Hippocampal formation (tissue), 2 donors: ENCODE measurements at places on chromosomes 2 and 18.

DNA sequence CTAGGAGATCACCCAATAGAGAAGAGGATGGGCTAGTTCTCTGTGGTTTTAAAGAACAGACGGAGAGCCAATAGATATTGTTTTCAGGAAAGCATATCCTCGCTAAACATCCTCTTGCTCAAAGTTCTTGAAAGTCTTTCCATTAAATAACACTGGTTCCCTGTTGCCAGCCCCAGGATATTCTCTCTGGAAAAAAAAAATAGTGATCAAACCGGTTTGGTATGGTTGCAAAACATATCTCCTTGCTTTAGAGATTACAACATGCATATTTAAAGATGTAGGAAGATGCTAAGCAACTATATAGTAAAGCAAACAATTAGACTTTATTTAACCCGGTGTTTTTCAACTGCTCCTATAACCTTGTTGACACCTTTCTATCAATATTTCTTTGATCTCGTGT is 211.4 kb downstream of the CMPK2 start:
- DNase-seq, result no peak

DNA sequence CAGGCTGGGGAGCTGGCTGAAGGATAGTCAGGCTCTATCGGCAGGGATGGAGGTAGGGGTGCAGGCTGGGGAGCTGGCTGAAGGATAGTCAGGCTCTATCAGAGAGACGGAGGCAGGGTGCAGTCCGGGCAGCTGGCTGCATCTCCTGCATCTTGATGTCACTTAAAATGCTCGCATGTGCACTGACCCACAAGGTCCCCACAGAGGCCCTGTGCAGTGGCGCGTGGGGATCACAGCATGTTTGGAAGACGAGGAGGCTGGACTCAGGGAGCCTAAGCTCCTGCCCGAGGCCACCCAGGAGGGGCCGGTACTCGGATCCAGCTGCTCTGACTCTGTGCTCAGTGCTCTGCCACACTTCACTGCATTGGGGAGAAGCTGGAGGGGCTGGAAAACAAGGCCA is 189.0 kb upstream of the HDAC4 start:
- DNase-seq, result no peak

GRCh38 chr2:46666754-46667153 is 187.4 kb downstream of the TMEM247 start:
- no peak for DNase-seq

DNA sequence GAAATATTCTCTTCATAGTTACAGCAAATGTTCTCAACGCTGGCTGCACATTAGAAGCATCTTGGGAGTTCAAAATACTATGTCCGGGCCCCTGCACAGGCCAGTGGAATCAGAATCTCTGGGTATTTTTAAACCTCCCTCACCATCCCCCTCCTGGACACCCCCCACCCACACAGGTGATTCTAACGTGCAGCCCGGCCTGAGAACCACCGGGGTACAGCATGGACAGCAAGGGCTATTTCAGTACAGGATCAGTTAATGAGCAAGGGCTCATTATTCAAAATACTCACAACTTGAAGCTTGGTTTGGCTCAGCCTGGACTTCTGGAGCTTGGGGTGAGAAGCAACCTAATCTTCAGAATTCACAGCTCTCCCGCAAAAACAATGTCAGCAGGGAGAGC is 31.4 kb downstream of the INO80C start:
- no peak for DNase-seq

DNA sequence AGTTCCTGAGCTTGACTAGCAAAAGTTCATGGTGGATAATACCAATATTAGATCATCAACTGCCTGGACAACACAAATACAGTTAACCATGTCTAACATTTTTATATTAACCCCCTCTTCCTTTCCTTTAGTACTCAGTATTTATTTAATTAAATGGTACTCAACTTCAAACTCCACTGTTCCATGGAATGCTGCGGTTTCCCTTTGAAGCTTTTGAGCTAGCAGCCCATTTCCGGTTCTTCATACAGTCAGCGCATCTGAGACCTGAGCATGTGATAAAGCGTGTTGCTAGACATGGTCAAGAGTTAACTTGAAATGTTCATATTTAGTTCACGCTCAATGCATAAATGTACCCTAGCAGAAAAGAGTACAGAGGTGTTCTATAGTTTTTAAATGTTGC is 278.4 kb downstream of the ALPK2 start:
- DNase-seq, result no peak

DNA sequence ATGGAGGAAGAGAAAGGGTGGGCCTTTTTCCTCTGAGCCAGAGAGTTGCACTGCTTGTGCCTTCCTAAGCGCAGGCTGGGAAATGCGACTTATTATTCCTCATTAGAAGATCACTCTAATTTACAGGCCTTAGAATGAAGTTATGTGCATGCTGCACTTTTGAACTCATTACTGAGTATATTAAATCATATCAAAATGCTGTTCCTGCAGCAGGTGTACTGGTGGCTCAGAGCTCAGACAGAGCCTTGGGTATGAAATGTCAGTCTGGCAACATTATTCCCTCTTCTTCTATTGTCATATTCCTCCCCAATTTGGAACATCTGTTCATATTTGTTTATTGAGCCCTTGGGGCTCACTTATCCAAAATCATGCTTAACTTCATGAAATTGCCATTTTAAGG is 85.5 kb downstream of the ADCYAP1 start:
- no peak for DNase-seq

GRCh38 chr18:78722929-78723710 is 256.5 kb upstream of the SALL3 start:
- no peak for DNase-seq

DNA sequence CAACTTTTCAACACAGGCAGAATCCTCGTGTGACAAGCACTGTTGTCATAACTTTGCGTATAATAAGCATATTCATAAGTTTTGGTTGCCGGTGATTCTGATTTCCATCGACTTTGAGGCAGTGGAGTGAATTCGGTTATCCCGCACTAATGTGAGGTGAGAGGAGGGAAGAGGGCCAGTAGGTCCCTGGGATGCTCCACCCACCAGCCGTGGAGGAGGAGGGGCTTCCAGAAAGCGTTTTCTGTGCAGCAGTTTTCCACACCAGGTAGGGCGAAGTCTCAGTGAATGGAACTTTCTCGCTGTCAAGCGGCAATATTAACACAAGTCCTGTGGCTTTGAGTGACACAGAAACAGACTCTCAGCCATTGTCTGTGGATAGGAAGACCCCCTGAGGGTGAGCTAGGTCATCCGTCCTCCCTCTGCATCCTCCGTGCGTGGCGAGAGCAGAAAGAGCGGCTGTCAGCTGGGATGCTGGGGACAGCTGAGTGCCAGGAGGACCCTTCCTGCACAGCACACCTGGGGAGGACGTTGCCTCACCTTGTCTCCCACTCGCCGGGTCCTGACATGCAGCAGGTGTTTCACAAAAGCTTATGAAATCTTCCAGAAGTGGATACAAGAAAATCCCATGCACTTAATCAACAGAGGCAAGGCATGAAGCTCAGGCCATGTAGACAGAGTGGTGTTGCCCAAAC is 67.5 kb downstream of the DCDC2C start:
- no peak for DNase-seq

- no peak for DNase-seq
These were observed 80.1 kb downstream of the KCNS3 start for GRCh38 chr2:17958466-17959092.

DNA sequence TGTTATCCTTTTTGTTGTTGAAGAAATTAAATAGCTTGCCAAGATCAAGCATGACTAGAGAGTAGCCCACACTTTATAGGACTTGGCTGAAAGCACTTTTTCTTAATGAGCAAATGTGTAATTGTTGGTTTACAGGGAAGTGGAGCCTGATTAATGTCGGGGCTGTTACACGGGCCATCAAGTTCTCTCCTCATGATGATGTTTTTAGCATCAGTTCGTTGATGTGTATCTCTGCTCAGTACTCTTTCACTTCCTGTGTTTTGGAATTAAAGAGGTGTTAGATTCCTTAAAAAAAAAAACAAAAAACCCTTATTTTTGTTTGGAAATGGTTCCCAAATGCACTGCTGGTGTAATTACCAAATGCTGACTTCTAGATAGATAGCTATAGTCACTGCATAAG is 114.2 kb downstream of the PTPRM start:
- no peak for DNase-seq

DNA sequence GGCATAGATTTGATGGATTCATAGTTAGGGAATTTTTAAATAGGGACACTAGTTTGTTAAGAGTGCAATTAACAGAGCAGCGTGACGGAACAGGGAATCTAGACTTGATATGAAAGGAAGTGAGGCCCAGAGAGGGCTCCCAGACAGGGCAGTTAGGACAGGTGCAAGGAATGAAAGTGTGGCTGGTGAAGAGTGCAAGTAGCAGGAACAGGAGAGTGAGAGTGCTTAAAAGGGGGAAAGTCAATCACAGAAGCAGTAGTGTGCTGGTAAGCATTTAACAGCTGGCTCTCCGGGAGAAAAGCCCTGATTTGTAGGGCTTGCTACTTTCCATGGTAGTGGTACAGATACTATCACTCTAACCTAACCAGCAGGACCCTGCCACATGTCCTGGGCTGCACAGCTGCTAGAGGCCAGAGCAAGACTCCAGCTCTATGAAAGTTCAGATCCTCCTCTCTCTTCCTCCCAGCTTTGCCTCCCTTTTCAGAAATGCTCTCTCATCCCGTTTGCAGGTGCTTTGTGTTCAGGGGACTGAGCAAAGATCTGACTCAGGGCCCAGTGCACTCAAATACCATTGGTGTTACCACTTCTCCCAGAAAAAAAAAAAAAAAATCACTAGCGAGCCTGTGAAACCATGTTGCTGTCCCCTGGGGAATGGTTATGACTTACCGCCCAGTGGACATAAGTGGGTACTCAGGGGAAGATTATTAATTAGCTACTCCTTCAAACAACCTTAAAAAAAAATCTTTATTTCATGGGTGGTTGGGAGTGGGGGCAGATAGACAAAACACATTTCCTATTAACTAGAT is 18.1 kb upstream of the GCFC2 start:
- no peak for DNase-seq

GRCh38 chr2:60466161-60466702 is 87.2 kb downstream of the BCL11A start:
- no peak for DNase-seq

- DNase-seq, result peak; percentile 50
These were observed 767 bp upstream of the NPPC start for GRCh38 chr2:231926761-231927565.

DNA sequence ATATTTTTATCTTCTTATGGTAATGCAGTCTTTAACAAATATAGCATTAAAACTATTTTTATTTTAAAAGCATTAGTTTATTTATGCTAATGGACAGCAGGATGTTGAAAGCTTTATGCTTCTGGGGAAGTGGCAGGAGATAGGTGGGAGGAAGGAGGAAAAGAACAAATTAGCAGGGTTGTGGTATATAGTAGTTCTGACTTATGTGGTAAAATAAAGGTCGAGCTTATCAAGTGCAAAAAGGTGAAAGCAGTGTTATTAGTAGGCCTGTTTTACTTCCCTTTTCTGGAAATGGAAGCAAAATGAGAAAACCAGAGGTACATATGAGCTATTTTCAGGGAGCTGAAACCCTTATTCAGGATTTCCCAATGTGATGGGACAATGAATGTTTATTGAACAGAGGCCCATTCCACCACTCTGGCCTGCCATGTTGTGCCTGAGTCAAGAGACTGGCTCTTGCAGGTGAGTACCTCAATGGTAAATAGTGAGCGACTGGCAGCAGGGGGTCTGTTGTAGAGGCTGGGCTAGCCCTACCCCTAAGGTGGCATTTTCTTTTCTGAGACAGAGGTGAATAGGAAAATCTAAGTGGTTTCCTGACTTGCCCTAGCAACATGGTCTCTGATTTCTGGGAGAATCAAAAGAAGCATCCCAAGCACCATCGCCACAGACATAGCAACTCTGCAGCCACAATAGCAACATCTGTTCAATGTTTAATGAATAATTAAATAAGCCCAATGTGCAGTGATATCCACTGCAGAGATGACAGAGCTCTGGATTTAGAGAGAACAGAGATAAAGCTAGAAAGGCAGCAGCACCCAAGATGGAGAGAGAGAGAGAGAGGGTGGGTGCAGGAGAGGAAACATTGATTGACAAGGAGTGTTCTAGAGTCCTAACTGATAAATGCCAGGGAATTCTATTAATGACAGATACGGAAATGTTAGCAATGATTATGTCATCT is 119.7 kb downstream of the UPP2 start:
- no peak for DNase-seq

GRCh38 chr2:120429586-120430500 is 83.9 kb downstream of the INHBB start:
- DNase-seq, result no peak

- DNase-seq, result no peak
These were observed 6.2 kb downstream of the CCBE1 start for GRCh38 chr18:59690996-59691395.

- DNase-seq, result no peak
These were observed 48.1 kb downstream of the DGKD start for GRCh38 chr2:233402346-233402745.

DNA sequence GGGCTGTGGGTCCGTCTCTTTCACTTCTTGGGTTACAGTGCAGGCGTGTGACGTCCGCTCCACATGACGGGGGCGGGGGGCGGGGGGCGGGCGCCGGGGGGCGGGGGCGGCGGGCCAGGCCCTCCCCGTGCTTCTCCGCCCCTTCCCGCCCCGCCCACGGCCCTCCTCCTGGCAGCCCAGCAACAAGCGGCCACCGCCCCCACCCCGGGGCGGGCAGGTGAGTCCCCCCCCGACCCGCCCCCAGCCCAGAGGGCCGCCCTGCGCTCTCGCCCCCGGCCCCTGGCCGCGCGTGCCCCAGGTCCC is 3.6 kb downstream of the ZNF516 start:
- no peak for DNase-seq

GRCh38 chr2:74142340-74142739 is 5.4 kb downstream of the BOLA3 start:
- DNase-seq, result no peak

- no peak for DNase-seq
These were observed 197.5 kb upstream of the SKOR2 start for GRCh38 chr18:47448956-47449355.

DNA sequence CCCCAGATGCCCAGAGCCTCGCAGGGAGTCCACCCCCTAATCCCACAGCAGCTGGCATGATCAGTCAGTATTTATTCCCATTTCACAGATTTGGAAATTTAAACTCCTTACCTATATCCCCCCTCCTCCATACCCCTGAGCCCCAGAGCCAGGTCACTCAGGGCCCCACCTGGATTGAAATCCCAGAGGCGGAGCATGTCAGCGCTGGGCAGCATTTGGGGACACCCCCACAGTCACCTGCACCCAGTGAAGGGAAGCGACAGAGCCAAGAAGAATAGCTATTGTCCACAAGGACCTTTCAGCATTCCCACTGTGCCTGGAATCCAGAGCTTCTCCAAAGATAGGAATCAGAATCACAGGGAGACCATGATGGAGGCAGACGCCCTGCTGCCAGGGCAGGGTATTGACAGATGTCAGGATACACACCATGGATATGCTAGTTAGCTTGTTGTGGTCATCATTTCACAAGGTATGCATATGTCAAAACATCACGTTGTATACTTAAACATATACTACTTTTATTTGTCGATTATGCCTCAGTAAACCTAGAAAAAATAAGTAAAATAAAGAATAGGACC is 968 bp upstream of the ASTL start:
- no peak for DNase-seq
